ENCODE measurements at places on chromosomes 11 and 22. TPM values are rescaled to one million over a fixed set of nuclear protein-coding genes. Genes with fewer than 3 reads are reported as not detected.

- no peak for DNase-seq
Measured at GRCh38 chr11:130631119-130631518, 182.7 kb downstream of the ADAMTS15 start.

DNA sequence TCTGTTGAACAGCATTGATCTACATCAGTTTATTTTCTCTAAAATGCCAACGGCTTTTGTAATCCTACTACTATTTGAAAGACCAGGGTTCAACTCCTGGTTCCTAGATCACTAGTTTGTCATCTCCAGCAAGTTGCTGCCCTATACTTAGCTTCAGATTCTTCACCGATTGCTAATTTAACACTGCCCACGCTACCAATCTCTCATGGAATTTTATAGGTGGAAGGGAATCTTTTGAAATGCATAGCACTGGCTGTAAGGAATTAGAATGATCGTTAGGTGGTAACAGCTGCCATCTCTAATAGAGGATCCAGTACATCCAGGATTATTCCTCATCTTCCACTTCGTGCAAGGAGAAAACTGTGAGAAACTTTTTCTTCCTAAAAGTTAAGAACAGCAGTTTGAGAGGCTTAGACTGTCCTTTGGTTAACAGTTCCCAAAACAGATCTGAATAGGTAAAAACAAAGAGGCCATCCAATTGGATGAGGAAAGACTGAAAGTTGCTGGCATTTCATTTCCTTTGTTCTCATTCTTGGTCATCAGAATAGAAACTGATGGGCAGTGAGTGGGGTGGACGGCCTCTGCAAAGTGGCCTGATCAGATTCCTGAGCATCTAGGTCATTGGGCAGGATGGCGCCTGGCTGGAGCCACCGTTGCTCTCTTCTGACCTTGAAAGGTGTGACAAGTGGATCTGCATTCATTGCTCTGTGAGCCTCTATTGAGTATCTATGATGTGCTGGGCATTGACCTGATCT, 236.3 kb upstream of the SORL1-AS1 start:
- DNase-seq: no peak

CARD18 gene
- not detected for polyA plus RNA-seq

DNA sequence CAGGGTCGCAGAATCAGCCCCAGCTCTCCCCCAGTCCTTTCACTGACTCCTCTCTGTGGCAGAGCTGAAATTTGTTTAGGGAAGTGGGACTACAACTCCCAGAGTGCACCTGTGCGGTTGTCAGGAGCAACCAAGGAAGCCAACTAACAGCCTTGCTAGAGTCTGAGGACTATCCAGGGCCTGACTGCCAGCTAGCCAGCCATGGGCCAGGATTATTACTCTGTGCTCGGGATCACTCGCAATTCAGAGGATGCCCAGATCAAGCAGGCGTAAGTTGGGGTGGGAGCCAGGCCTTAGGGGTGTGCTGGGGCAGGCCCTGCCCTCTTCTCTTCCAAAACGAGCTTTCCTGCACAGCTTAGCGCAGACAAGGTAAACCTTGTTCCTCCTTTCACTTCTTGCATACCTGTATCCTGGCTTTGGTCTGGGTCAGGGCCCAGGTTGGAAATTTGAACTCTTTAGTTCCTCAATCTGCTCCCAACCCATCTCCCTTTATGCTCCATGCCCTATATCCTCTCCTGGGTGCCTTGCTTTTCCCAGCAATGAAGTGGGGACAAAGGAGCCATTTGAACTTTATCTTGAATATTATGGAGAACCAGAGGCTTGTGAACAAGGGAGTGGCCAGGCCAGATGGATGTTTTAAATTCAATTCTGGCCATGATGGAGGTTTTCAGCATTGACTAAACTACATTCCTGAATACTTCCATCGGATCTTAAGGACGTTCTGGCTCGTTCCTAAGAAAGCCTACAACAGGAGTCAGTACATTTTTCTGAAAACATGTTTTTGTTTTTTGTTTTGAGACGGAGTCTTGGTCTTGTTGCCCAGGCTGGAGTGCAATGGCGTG, at the start of gene DNAJB13:
Gene DNAJB13 (plus strand): TSS at position 158 of the 842 bp plus-strand sequence. CDS start 44 bp downstream, at position 202.
- peak; percentile 62 for DNase-seq

OR51B2 gene
- polyA plus RNA-seq: not detected

MMP13 gene
- polyA plus RNA-seq: not detected

DNA sequence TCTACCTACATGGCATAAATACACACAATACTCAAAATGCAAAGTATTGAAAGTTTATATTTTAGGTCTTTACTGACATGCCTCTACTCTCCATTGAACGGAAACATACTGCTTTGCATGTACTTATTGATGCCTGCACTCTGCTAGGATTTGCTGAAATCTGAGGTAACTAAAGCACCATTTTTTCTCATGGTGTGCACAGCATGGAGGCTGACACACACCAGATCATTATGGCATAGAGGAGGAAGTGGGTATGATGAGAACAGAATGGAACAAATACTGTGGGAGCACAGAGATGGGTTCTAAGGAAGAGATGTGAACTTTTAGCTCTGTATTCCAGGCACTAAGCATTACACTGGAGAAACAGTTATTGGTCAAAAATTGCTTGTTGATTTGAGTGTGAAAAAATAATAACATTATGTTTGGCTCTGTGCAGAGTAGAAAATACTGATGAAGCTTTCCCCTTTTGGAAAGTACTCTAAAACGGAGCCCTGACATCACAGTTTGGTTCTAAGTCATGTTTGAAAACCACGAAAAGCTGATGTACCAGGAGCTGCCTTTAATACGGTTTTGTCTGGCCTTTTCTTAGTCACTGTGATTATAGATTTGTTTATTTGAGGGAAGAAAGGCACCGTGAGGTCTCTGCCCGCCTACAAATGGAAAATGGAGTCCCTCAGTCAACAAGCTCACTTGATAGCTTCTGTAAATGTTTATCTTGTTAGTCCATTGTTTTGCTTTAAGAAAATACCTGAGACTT, 5.6 kb downstream of the OR52R1 start:
- no peak for DNase-seq

GRCh38 chr11:30282289-30282631, 40.6 kb upstream of the ARL14EP start:
- DNase-seq: no peak

MRGPRX2 gene
- polyA plus RNA-seq: not detected

Data from renal pelvis (tissue), 12 donors.